ENCODE measurements at places on chromosomes 6 and 20.

- no peak for DNase-seq
Observed at GRCh38 chr20:46312075-46312944, 4.0 kb upstream of the CDH22 start.

GRCh38 chr6:12602951-12603672 is 113.5 kb upstream of the PHACTR1 start:
- no peak for DNase-seq

- no peak for DNase-seq
Observed at GRCh38 chr6:15484821-15485220, 178.0 kb downstream of the DTNBP1 start.

- no peak for DNase-seq
Observed at GRCh38 chr6:127855542-127856159, 45.2 kb downstream of the THEMIS start.

- no peak for DNase-seq
Observed at GRCh38 chr6:32146687-32147086, 5.1 kb downstream of the PRRT1 start.

All from GF-D8 (cell line).